ENCODE measurements at places on chromosomes 12 and 14. TPM values are rescaled to one million over a fixed set of nuclear protein-coding genes. Genes with fewer than 3 reads are reported as not detected.
A peak's percentile ranks its signal among the peaks of the same experiment; 100 is the strongest.

The STYK1 gene
- polyA plus RNA-seq = 6.0 TPM

The POTEM gene
- not detected for polyA plus RNA-seq

DNA sequence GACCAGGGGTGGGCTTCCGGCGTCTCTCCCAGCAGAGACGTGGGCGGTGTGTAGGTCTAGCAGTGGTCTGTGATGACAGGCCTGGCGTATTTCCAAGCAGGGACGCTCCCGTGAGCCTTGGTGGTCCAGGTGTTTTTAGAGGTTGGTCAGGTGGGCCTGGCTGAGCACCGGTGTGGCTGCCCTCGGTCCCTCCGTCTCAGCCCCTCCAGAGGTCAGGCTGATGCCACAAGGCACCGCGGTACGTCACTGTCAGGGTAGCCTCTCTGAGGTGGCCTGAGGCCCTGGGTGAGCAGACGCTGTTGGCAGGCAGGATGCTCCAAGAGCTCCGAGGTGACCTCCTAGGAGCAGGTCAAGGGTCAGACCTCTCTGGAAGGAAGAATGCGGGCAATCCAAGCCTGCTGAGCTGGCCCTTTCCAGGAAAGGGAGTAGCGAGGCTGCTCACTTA, 13.6 kb downstream of the MTA1 start:
- peaks cover 44% of the 10 kb centered on the region for H3K4me1 ChIP-seq
- H3K27me3 ChIP-seq = no peaks in the 10 kb centered on the region
- no peak for DNase-seq
- H3K27ac ChIP-seq = no peak overlapping the region

GRCh38 chr14:77011245-77011644, 17.3 kb downstream of the IRF2BPL start:
- no peaks in the 10 kb centered on the region for H3K4me1 ChIP-seq
- no peaks in the 10 kb centered on the region for H3K36me3 ChIP-seq
- DNase-seq = no peak
- no peak overlapping the region for H3K27ac ChIP-seq
- H3K27me3 ChIP-seq = no peaks in the 10 kb centered on the region

GRCh38 chr14:100692859-100693558, 33.7 kb upstream of the DLK1 start:
- H3K36me3 ChIP-seq = no peaks in the 10 kb centered on the region
- peak; percentile 87 for DNase-seq
- H3K27ac ChIP-seq = peak overlapping the region; percentile 88
- no peak overlapping the region for H3K4me3 ChIP-seq
- no peaks in the 10 kb centered on the region for H3K27me3 ChIP-seq

The KERA gene
- polyA plus RNA-seq = not detected

The YBX3 gene
- polyA plus RNA-seq = 99.3 TPM

DNA sequence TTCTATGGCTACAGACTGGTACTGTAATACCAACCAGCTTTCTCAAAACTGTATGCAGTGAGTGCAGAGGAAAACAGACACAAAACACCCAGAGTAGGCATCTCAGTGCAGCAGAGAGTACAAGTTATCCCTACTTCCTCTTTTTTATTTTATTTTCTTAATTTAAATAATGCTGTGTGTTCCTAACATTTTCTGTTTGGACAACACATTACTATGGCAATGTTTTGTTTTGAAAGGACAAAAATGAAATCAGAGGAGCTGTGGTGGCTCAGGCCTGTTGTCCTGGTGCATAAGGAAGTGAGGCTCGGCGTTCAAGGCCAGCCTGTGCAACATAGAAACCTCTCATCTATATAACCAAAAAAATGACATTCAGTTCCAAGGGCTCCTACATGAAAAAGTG, 33.7 kb upstream of the SELPLG start:
- H3K4me1 ChIP-seq = peaks cover 20% of the 10 kb centered on the region
- no peaks in the 10 kb centered on the region for H3K27me3 ChIP-seq
- no peaks in the 10 kb centered on the region for H3K36me3 ChIP-seq
- no peak for DNase-seq

The SLC25A47 gene
- polyA plus RNA-seq = not detected

DNA sequence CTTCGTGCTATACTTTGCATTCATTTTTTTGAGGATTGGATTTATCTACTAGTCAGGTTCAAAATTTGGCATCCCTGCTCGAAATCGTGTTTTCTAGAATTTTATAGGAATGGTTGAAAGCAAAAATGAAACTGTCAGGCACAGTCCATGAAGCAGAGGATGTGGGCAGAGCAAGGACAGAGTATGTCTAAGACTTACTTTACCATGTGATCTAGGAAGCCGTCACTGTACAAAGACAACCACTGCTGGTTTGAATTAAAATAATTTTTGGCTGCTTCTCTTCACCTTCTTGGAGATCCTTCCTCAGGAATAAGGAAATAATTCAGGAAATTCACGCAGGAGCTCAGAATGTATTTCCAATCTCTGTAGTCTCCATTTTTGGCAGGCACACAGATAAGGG, 31.6 kb upstream of the SGPP1 start:
- H3K27me3 ChIP-seq = no peaks in the 10 kb centered on the region

The ANKRD33 gene
- polyA plus RNA-seq = 0.92 TPM

The TAS2R31 gene
- not detected for polyA plus RNA-seq

GRCh38 chr14:52602131-52602530, 49.5 kb downstream of the GPR137C start:
- H3K4me3 ChIP-seq = no peak overlapping the region
- no peak for DNase-seq
- H3K27me3 ChIP-seq = no peaks in the 10 kb centered on the region
- H3K4me1 ChIP-seq = no peaks in the 10 kb centered on the region
- no peak overlapping the region for H3K27ac ChIP-seq

The FERMT2 gene
- polyA plus RNA-seq = 58.7 TPM

GRCh38 chr12:127550271-127550670, 716.7 kb upstream of the TMEM132C start:
- H3K27ac ChIP-seq = no peak overlapping the region
- no peak overlapping the region for H3K4me3 ChIP-seq
- H3K36me3 ChIP-seq = no peaks in the 10 kb centered on the region
- DNase-seq = no peak

The TUNAR gene
- polyA plus RNA-seq = not detected

DNA sequence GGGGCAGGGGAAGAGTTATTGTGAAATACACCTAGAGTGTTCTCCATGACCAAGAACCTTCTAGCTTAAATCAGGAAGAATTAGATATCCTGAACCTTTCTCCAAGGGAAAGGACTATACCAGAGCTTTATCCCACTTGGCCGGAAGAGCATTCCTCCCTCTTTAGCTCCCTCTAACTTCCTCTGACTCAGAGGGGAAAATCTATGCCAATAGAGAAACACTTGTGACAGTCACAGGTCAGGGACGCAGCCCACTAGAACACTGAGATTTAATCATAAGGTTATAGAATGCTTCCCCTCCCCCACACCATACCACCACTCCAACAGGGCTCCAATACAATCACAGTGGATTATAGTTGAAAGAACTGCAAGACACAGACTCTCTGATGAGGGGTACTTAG, 55.4 kb upstream of the RFX4 start:
- H3K4me3 ChIP-seq = no peak overlapping the region
- H3K27ac ChIP-seq = no peak overlapping the region
- no peaks in the 10 kb centered on the region for H3K36me3 ChIP-seq
- no peaks in the 10 kb centered on the region for H3K27me3 ChIP-seq
- peaks cover 7% of the 10 kb centered on the region for H3K4me1 ChIP-seq

DNA sequence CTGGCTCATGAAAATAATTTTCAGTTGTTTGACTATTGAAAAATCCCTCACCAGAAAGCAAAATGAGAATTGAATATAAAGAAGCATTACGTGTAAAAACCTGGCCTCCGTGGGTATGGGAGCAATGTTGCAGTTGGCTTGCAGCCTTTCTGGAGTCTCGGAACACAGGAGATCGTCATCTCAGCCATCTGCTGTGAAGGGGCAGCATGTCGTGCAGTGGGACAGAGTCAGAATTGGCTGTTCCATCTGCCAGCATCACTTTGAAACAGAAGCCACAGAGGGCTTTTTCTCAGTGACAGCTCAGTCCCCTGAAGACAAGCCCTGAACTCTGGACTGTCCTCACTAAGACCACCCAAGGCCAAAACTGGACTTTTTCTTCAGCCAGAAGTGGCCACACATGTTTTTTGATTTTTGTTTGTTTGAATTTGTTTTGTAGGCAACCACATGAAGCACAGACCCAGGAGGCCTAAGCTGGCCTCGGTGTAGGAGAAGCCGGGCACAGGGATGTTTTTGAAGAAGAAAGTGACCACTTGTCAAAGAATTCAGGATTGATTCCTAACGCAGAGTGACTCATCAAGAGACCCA, 170.8 kb upstream of the DYRK2 start:
- no peak overlapping the region for H3K27ac ChIP-seq
- no peaks in the 10 kb centered on the region for H3K36me3 ChIP-seq
- H3K4me1 ChIP-seq = no peaks in the 10 kb centered on the region
- no peak for DNase-seq
- no peak overlapping the region for H3K4me3 ChIP-seq

GRCh38 chr12:18368594-18368993, 107.3 kb downstream of the PIK3C2G start:
- no peak for DNase-seq
- no peaks in the 10 kb centered on the region for H3K36me3 ChIP-seq
- H3K4me1 ChIP-seq = no peaks in the 10 kb centered on the region
- no peak overlapping the region for H3K27ac ChIP-seq

- H3K4me3 ChIP-seq = no peak overlapping the region
- DNase-seq = peak; percentile 54
- H3K27me3 ChIP-seq = no peaks in the 10 kb centered on the region
- H3K36me3 ChIP-seq = no peaks in the 10 kb centered on the region
Measured at GRCh38 chr14:51327376-51327775, 87.3 kb downstream of the TMX1 start.

DNA sequence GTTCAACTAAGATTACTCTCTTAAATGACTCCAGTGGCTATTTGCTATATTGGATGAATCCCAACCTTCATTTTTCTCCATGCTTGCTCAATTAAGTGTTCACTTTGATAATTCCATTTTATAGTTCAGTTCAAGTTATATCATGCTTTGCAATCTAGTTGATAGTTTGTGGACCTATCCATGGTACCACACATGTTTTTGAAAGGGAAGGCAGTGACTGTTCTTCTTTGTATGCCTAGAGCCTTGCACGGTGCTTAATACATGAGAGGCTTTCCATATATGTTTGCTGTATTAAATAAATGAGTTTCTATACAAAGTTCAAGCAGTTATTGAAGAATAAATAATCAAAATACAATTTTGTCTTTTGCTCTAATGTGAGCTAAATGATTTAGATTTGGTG, 391.3 kb downstream of the NELL2 start:
- H3K4me1 ChIP-seq = no peaks in the 10 kb centered on the region
- no peak overlapping the region for H3K27ac ChIP-seq
- no peaks in the 10 kb centered on the region for H3K27me3 ChIP-seq
- no peak for DNase-seq
- H3K4me3 ChIP-seq = no peak overlapping the region

GRCh38 chr14:89137526-89138163, 279.4 kb downstream of the FOXN3 start:
- no peaks in the 10 kb centered on the region for H3K36me3 ChIP-seq
- no peak overlapping the region for H3K27ac ChIP-seq
- no peaks in the 10 kb centered on the region for H3K27me3 ChIP-seq
- H3K4me3 ChIP-seq = no peak overlapping the region

The PPP1R1A gene
- polyA plus RNA-seq = not detected

GRCh38 chr12:106097011-106097410, 41.7 kb downstream of the NUAK1 start:
- H3K27ac ChIP-seq = no peak overlapping the region
- H3K36me3 ChIP-seq = no peaks in the 10 kb centered on the region
- H3K4me1 ChIP-seq = peaks cover 14% of the 10 kb centered on the region
- no peak overlapping the region for H3K4me3 ChIP-seq

GRCh38 chr12:106032623-106032925, 106.2 kb downstream of the NUAK1 start:
- H3K4me1 ChIP-seq = peaks cover 25% of the 10 kb centered on the region
- H3K27me3 ChIP-seq = no peaks in the 10 kb centered on the region
- H3K36me3 ChIP-seq = no peaks in the 10 kb centered on the region
- no peak for DNase-seq
- H3K4me3 ChIP-seq = no peak overlapping the region

- no peak overlapping the region for H3K27ac ChIP-seq
- DNase-seq = no peak
- H3K4me3 ChIP-seq = no peak overlapping the region
- peaks cover 2% of the 10 kb centered on the region for H3K27me3 ChIP-seq
- no peaks in the 10 kb centered on the region for H3K36me3 ChIP-seq
- no peaks in the 10 kb centered on the region for H3K4me1 ChIP-seq
Measured at GRCh38 chr14:32694795-32695449, 243.8 kb upstream of the NPAS3 start.

DNA sequence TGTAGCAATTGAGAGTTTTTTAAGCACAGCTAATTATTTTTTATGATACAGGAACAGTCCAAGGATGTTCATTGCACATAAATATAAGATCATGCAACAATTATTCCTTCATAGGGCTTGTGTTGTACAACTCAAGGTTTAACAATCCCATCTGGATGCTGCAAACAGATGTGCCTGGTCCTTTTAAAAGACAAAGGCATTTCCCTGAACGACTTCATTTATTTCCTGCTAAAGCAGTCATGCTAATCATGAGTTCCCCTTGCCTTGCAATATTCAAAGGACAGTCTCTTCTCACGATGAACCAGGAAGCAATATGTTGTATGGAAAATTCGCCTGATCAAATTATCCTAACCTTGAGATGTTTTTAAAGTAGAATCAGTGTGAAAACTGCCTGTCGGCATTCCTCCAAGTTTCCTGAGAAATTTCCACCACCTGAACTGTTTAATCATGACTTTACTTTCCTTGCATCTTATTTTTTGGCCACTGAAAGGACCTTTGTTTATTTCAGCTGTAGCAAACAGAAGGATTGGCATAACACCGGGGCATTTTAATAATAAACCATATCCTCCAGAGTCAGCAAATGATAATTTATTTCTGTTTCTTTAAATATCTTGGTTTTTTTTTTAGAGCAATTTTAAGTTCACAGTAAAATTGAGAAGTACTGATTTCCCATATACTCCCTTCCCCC, 33.9 kb upstream of the TSPAN8 start:
- H3K4me1 ChIP-seq = no peaks in the 10 kb centered on the region
- H3K4me3 ChIP-seq = no peak overlapping the region
- H3K36me3 ChIP-seq = no peaks in the 10 kb centered on the region
- no peak overlapping the region for H3K27ac ChIP-seq

The DCD gene
- not detected for polyA plus RNA-seq

DNA sequence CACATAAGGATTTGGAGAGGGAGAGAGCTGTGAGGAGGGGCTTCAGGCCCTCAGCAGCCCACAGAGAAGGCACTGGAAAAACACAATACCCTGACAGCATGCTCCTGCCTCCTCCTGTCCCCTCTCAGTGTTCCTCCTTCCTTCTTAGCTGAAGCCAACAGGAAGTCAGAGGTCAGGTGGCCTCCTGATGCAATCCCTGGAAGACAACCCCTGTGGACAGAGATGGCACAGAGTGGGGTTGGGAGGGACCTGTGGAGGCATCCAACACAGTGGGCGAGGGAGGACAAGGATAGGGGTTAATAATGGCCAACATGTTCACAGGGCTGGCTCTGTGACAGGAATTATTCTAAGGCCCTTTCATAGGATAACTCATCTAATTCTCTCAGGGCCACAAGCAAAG, 15.4 kb upstream of the IFI27L2 start:
- no peak overlapping the region for H3K4me3 ChIP-seq
- no peaks in the 10 kb centered on the region for H3K36me3 ChIP-seq
- DNase-seq = no peak

- DNase-seq = no peak
- H3K4me3 ChIP-seq = no peak overlapping the region
- no peaks in the 10 kb centered on the region for H3K27me3 ChIP-seq
- H3K4me1 ChIP-seq = no peaks in the 10 kb centered on the region
- H3K36me3 ChIP-seq = no peaks in the 10 kb centered on the region
- H3K27ac ChIP-seq = no peak overlapping the region
Measured at GRCh38 chr12:42812086-42812485, 222.5 kb upstream of the PRICKLE1 start.

- no peak for DNase-seq
- H3K27ac ChIP-seq = no peak overlapping the region
- no peaks in the 10 kb centered on the region for H3K4me1 ChIP-seq
- no peaks in the 10 kb centered on the region for H3K36me3 ChIP-seq
Measured at GRCh38 chr14:23580948-23581281, 2.3 kb upstream of the JPH4 start.

The MUCL1 gene
- not detected for polyA plus RNA-seq

The STK38L gene
- polyA plus RNA-seq = 14.7 TPM

The KLRF1 gene
- not detected for polyA plus RNA-seq

Measured in endothelial cell of umbilical vein (primary cell).